AG09309 (cell line): ENCODE measurements at places on chromosomes 4 and X.

- no peak for DNase-seq
These were observed 62.5 kb downstream of the CD40LG start for GRCh38 chrX:136710325-136710951.

DNA sequence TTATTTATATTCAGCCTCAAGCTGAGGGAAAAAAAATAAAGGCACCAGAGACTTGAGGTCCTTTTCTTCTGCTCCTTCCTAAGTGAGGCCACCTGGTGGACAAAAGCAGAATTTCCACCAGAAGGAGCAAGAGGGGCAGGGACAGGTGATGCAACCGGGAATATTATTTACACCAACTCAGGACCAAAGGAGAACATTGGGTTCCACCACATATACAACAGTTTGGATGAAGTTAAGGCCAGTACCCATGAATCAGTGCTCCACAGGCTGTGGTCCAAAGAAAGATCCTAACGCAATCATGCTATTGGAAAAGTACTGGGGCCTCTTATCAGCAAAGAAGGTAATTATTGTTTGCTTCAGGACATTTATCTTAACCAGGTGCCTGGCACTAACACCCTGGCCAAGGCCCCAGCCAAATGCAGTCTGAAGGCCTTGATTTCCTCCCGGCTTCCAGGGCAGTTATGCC lies 57.4 kb downstream of the TSC22D3 start:
- DNase-seq: peak; percentile 41

DNA sequence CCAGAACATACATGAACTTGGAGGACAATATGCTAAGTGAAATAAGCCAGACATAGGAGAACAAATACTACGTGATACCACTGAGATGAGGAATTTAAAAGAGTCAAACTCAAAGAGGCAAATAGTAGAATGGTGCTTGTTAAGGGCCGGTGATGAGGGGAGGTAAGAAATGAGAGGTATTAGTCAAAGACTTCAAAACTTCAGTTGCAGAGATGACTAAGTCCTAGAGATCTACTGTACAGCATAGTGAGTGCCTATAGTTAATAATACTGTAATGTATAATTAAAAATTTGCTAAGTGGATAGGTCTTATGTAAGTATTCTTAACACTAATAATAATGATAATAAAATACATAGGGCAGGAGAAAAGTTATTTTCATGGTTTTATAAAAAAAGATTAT lies 126.9 kb upstream of the VEGFC start:
- no peak for DNase-seq

DNA sequence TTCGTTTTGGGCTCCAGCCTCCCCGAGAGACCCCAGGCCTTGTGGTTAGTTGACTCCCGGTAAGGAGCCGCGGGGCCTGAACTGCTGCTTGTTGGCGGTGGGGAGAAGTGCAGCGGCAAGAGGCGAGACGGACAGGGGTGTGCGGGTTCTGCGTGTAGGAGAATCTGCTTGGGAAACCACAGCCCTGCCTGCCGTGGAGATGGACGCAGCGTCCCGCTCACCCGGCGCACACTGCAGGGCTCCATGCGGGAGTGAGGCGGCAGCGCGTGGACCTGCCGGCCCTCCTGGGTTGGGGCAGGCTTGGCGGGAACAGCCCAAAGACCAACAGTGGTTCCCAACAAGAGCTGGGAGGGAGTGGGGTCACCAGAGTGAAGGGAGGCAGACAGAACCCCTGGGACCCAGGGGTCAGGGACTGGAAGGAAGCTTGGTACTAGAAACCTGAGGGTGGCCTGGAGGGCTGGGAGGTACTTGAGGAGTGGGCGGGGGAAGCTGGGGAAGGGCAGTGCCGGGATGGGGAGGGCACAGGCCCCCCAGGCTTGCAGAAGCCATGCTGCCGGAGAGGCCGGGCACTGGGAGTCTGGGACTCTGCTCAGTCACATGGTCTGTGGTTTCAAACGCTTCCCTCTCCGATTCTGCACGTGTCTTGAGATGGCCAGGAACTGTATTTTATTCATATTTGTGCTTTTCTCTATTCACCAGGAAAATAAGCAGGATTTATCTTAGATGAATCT lies 70.8 kb downstream of the RGS12 start:
- DNase-seq: no peak

DNA sequence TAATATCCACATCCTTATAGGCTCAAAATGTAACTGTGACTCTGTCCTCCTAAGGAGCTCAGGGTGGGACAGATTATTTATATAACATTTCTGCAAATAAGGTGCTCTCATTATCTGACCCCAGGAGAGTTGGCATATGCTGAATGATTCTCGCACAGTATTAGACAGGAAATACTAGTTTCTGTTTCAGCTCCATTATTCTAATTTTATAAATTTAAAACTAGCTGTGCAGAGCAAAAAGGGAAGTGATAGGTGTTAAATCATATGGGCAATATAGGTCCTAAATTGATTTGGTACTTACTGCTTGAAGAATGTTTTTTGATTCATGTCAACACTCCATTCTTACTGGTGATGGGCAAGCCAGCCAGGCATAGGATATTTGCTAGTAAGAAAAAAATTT lies 141.5 kb downstream of the GLRA2 start:
- DNase-seq: no peak

DNA sequence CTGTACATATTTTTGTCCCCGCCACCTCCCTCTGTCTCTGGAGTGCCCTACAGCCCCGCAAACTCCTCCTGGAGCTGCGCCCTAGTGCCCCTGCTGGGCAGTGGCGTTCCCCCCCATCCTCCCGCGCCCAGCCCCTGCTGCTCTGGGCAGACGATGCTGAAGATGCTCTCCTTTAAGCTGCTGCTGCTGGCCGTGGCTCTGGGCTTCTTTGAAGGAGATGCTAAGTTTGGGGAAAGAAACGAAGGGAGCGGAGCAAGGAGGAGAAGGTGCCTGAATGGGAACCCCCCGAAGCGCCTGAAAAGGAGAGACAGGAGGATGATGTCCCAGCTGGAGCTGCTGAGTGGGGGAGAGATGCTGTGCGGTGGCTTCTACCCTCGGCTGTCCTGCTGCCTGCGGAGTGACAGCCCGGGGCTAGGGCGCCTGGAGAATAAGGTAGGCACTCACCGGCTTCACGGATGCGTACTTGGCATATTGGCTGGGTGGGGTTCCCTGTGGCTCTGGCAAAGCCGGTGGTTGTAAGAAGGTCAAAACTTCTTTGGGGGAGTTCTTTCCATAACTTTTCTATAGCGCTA lies 653 bp downstream of the HHIP start:
- DNase-seq: no peak

DNA sequence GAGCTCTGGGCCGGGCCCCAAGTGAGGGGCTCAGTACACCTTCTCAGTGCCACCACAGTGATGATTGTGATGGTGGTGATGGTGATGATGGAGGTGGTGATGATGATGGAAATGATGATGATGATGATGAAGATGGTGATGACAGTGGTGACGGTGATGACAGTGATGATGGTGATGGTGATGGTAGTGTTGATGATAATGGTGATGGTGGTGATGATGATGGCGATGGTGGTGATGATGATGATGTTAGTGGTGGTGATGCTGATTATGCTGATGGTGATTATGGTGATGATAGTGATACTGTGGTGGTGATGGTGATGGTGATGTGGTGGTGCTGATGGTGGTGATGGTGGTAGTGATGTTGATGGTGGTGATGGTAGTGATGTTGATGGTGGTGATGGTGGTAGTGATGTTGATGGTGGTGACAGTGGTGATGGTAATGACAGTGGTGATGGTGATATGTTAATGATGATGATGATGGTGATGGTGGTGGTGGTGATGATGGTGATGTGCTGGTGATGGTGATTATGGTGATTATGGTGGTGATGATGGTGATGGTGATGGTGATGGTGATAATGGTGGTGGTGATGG lies 29.9 kb downstream of the HMX1 start:
- DNase-seq: no peak
